ENCODE measurements at places on chromosomes 12 and 14.

GRCh38 chr12:75812271-75813018, 219.1 kb downstream of the PHLDA1 start:
- no peak for DNase-seq

DNA sequence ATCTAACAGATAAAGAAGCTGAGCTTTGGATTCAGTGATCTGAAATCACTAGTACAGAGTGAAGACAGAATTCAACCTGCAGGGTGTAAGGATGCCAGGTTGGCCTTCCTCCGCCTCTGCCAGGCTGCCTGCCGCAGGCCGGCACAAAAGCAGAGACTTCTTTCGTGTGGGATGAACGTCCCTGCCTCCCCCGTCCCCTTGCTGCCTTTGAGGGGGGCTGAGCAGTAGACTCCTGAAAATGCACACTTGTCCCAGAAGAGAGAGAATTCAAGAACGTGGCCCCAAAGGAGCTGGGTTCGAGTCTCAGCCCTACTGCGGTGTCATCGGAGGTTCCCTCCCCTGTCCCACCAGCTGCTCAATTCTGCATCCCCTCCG, 154.3 kb downstream of the BCL11B start:
- no peak for DNase-seq

DNA sequence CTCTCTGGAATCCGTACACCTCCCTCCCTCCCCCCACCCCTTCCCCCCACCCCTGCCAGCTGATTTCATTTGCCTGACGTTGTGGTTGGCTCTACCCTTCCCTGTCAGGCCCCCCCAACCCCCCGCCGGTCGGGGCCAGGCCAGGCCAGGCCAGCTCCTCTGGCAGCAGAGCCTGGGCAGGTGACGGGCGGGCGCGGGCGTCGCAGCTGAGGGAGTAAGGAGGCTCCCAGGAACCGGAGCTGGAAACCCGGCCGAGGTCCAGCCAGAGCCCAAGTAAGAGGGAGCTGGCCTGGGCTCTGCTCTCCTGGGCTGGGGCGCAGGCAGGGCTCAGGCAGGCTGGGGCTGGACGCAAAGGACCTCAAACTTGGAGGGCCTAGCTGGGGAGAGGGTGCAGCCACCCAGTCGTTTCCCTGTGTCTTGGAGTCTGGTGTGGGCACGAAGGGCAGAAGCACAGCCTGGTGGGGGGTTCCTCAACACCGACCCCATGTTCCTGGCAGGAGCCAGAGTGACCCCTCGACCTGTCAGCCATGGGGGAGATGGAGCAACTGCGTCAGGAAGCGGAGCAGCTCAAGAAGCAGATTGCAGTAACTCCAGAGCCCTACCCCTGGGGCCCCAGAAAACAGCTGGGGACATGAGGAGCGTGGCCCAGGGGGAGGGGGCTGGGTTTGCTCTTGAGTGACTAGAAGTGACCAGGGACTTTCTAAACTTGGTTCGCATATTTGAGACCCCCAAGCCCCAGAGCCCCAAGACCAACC, at the start of gene GNB3:
Gene GNB3, plus strand, starts transcription at position 165 of the 755 bp plus-strand sequence. Its CDS starts 363 bp downstream, at position 528.
- no peak for DNase-seq

- no peak for DNase-seq
Measured at GRCh38 chr12:28742791-28743190, 406.3 kb upstream of the FAR2 start.

GRCh38 chr12:2020511-2020910, 16.3 kb upstream of the DCP1B start:
- no peak for DNase-seq

- DNase-seq, result no peak
Measured at GRCh38 chr14:102162487-102162886, 22.8 kb downstream of the WDR20 start.

DNA sequence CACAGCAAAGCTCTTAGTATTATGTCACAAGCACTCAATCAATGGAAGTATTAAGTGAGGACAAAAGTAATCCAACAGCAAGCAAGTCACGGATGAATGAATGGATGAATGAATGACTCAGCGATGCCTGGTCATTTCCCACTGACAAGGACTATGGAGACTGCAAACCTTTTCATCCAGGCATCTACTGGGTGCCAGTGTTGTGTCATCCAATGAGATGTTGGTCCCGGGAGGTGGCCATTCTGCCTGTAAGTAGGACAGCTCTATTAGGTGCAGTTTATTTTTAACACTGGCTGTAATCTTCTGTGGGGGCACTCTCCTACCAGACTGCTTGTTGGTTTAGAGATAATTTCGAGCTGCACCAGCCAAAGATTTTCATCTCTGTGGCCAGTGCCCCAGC, 39.4 kb downstream of the STAB2 start:
- DNase-seq, result no peak

DNA sequence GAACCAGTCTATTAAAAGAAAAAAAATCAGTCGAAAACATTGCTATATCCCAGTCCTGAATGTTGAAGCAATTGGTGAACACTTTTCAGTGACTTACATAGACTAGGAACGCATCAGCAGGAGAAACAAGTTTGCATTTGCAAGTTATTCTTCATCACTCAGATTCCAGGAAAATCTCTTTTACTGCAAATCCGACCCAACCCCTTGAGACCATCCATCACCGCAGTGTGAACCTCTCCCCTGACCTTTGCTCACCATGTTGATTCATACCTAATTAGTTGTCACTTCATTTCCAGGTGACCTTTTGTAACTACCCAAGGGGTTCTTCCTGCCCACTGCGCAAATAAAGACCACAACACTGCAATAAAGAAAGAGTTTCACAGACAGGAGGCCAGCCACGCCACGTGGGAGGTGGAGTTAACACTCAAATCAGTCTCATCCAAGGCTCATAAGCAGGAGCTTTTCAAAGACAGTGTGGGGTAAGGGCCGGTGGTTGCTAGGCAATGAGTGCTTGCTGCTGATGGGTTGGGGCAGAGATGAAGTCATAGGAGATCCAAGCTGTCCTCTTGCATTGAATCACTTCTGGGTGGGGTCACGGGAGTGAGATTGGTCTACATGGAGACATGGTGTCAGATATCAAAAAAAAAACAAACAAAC, 241.3 kb upstream of the TMEM132C start:
- no peak for DNase-seq

- DNase-seq, result no peak
Measured at GRCh38 chr14:36021591-36022320, 154.8 kb downstream of the PTCSC3 start.

GRCh38 chr14:45169906-45170305, 34.2 kb downstream of the FANCM start:
- DNase-seq, result no peak

DNA sequence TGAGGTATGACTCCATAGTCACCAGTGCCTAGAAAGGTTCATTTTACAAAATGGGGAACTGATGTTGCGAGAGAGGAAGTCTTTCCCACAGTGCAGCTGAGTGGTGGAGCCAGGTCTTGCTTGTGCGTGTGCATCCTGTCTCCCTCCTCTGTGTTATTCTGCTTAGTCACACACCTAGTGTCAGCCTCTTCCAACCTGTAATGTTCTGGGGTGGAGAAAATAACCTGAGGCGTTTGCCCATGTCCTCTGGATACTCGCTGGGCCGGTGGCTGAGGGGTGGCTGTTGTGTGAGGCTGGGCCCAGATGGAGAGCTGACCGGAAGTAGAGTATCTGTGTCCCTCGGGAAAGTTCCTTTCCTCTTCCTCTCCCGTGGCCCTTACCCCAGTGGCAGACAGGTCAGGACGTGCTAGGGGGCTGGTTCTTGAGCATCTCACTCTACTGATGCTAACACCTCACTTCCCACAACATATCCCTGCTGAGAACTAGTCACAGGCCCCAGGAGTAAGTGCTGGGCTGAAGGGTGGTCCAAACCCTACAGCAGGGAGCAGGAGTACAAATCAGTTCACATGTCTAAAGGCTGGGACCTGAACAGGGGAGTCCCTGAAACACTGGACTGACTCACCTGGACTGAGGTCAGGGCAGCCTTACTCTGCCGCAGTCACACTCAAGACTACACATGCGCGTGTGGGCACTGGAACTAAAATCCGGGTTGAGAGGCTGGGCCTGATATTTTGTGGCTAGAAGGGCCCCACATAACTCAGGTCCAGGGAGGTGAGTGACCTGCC, 7.0 kb downstream of the MLF2 start:
- DNase-seq, result no peak

GRCh38 chr12:3684449-3685051, 68.4 kb downstream of the CRACR2A start:
- no peak for DNase-seq

DNA sequence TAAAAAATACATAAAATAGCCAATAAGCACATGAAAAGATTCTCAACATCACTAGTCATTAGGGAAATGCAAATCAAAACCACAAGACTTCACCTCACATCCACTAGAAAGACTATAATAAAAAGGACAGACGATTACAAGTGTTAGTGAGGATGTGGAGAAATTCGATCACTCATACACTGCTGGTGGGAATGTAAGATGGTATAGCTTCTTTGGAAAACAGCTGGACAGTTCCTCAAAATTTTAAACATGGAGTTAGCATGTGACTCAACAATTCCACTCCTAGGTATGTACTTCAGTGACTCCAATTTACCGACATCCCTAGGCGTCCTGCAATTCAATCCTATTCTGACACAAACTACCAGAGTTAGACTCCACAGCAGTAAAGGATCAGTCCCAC, 13.7 kb downstream of the TRIM9 start:
- no peak for DNase-seq

DNA sequence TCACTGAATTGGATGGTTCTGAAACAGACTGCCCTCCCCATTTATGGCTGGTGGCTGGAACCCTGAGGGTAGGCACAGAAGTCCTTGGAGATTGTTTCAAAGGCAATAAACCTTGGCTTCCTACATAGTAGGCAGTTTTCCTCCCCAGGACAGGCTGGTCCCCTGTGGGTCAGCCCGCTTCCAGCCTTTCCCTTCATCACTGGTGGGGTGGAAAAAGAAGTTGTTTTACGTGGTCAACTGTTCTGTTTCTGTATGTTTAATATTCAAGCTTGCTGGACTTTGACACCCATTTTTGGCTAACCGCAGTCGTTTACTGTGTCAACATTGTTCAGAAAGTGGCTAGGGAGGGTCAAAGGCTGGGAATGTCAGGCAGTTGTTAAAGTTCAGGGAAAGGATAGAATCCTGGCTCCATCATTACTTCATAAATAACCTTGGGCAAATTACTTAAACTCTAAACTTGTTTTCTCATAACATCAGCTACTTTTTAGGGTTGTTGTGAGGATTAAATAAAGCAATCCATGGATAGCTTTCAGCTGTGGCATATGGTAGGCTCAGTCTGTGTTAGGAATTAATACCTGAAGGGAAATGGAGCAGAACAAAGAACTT, 2.4 kb downstream of the KLHDC2 start:
- no peak for DNase-seq

DNA sequence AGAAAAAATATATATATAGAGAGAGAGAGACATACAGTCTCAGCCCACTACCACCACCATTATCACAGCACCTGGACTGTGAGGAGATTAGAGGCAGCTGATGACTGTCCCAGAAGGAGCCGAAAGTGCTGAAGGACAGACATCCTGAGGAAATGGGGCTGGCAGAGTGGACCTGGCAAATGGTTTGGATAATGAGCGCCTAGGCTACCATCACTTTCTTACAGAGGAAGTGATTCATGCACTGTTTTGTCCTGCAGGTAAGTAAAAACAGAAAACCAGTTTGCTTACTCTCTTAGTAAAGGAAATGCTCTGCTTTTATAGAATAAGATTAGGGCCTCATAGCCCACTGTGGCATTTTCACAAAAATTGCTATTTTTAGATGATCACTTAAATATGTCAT, 28.6 kb upstream of the DNM1L start:
- DNase-seq, result no peak

DNA sequence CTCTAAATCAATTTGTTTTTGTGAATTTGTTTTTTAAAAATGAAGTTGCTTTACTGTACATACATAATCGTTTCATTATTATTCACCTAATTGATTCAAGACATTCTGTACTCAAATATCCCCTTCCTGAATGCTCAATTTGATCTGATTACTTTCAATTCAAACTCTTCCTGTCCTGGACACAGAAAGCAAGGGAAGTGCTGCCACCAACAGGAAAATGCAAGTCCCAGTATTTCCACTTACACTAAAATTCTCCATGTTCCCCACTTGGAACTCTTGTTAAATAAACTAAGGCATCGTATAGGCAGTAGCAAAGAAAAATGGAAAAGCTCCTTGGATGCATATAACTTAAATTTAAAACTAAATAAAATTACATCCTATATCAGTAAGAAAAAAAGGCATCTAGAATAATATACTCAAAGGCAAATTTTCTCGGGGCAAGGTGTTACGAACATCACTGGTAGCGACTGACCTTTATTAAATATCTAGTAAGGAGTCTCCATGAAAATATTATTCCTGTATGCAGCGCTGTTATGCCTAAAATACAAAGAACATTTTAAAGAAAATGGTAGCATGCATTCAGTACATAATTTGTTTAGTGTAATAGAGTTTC, 72.0 kb upstream of the DBX2 start:
- no peak for DNase-seq

DNA sequence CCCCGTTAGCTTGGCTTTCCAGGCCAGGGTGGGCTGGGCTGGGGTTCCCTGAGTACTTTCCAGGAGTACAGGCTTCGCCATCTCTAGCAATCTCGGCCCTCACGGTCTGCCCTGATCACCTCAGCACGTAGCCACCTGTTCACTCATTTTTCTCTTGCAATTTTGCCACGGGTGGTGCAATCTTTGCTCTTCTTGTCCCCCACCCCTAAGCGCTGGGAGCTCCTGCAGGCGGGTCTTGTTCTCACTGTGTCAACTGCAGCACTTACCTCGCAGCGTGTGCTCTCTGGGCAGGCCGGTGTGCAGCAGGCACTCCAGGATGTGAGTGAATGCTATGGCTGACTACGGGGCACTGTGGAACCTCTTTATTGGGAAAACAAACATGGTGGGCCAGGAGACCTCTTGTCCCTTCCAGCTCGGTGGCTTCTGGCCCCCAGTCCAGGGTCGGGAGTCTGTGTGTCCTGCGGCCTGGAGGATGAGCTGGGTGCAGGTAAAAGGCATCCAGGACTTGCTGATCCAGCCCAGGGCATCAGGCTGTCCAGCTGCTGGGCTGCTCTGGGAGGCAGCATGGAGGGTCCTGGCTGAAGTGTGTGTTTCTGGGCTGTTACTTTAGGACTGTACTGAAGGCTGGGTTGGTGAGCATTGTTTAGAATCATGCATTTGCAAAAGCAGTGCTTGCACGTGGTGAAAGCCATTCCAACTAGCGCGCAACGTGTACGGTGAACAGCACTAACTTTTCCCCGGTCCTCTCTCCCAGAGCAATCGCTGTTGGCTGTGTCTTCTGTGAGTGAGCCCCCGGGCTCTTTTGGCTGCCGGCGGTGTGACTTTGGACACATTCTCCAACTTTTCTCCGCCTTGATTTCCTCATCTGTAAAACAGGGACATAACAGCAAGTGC, 1.5 kb upstream of the ULK1 start:
- no peak for DNase-seq

- peak; percentile 24 for DNase-seq
Measured at GRCh38 chr12:11085419-11085818, 6.7 kb downstream of the TAS2R43 start.
